Stimulated activated CD4-positive, alpha-beta T cell treated with anti-CD3 and anti-CD28 coated beads, Interleukin-12 subunit alpha, Interleukin-12 subunit beta, amount 100 ng/mL, for 4 hours (primary cell): ENCODE measurements at places on chromosomes 5 and 9.

GRCh38 chr5:15864536-15865215 lies 314.9 kb downstream of the MARCHF11 start:
- no peak for DNase-seq

DNA sequence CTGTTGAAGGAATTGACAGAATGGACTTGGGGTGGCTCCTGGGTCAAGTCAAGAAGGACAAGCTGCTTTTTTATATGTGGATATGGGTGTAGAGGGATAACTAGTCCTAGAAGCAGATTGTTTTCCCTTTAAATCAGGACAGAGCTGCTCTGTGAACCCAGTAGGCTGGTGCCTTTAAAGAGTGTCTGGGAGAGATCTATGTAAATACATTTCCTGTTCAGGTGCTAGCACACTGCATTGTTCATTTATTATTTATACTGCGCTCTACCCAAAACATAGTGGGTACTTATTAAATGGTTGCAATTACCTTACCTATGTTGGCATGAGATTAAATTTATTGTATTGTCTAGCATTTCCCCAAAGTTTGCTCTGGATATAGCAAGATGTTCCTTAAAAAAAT lies 86.6 kb upstream of the EQTN start:
- DNase-seq, result no peak

DNA sequence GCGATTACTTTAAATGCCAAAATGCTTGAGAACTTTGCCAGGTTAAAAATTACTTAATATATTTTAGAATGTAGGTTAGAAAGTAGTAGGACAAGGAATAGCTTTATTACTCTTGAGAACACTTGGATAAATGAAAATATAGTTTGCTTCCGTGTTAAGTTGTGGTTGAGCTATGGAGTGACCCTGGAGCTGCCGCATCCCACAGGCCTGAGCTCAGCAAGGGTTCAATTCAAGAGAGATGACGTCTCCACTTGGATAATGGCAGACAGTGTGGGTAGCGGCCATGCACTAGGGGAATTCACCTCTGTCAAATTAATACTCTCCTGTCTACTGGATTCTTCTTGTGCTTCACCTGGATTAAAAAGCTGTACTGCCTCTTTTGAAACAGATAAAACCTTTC lies 105.0 kb downstream of the GAPVD1 start:
- DNase-seq, result no peak

- no peak for DNase-seq
These were observed 391.5 kb downstream of the CCDC171 start for GRCh38 chr9:15944341-15944740.

DNA sequence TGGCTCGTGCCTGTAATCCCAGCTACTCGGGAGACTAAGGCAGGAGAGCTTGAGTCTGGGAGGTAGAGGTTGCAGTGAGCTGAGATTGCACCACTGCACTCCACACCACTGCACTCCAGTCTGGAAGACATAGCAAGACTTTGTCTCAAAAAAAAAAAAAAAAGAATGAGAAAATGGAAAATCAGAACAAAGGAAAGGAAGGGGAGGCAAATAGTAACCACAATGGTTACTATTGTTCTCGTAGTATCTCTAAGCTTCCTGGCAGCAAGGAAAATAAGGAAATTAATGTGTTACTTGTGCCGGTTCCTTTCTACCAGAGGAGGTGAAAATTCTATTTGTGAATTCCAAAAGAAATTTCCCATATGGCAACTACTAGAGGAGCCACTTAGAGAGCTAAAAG lies 48.5 kb upstream of the BNC2 start:
- no peak for DNase-seq

GRCh38 chr5:179623906-179624741 lies 653 bp upstream of the HNRNPH1 start:
- peak; percentile 39 for DNase-seq

- DNase-seq, result no peak
These were observed 27.2 kb downstream of the C9orf152 start for GRCh38 chr9:110180511-110181434.

GRCh38 chr9:115073456-115073855 lies 44.5 kb downstream of the TNC start:
- no peak for DNase-seq

GRCh38 chr5:145554399-145554798 lies 280.7 kb downstream of the PRELID2 start:
- DNase-seq, result no peak

GRCh38 chr9:19465586-19466279 lies 56.9 kb downstream of the ACER2 start:
- DNase-seq, result no peak
